Neural progenitor cell (in vitro differentiated cells): ENCODE measurements at places on chromosomes 11 and 22.

DNA sequence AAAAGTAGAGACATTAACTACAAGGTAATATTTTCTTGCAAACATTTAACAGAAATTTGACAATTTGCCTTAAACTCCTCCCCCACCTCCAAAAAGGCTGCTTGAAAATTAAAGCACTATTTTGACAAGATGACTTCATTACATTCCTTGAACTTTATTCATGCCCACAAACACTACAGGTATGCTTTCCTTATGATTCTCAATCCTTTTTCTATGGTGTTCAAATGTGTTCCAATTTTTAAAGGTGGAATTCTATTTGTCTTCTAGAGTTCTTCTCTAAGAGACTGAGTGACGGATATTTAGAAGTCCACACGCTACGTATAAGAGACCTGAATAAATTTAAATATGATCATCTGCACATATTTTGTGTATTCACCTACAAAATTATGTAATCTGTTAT is 69.4 kb downstream of the MRTFA start:
- no peak for DNase-seq

- no peak for DNase-seq
These were observed 152.3 kb upstream of the RAG2 start for GRCh38 chr11:36750349-36750748.

DNA sequence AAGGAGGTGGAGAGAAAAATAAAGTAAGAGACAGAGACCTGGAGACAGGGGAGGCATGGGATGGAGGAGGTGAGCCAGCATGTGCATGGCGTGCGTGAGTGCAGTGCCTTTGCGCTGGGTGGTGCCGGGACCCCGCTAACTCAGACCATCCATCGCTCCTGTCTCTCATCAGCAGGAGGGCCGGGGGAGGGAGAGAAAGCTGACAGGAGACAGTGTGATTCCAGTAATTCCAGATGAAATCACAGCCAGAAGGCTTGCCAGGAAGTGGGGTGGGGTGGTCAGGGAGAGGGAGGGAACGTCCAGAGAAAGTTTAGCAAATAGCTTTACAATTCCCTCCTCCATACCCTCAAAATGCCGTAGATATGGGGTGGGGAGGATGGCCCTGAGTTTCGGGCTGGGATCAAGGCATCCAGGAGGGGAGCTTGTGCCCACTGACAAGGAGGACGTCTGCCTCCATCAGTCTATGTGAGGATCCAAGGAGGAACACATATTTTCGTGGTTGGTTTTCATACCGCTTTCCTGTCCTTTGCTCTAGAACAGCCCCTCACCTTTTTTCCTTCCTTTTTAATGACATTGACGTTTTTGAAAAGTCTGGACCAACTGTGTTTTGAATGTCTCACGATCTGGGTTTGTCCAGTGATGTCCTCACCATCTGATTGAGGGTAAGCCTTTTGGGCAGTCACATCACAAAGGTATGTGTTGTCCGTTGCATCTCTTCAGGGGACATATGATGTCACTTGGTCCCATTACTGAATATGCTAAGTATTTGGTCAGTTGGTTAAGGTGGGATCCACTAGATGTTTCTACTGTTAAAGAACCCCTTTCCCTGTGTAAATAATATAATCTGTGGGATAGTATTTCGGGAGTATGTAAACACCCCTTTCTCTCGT is 567.3 kb downstream of the MIAT start:
- DNase-seq: no peak

- no peak for DNase-seq
These were observed 38.2 kb downstream of the BRD1 start for GRCh38 chr22:49789289-49790141.

DNA sequence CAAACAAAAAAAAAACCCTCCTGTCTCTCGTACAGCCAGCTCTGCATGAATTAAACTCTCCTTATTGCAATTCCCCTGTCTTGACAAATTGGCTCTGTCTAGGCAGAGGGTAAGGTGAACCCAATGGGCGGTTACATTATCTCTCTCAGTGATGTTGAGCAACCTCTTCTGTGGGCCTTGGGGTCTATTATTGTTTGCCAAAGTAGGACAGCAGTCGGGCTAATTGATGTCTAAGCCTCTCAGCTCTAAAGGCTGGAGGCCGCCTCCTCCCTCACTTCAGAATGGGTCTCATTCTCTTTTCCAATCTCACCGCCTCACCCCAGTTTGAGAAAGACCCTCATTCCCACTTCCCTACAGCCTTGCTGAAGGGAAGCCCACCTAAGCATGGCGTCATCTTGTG is 1.3 kb upstream of the SLC25A45 start:
- no peak for DNase-seq

DNA sequence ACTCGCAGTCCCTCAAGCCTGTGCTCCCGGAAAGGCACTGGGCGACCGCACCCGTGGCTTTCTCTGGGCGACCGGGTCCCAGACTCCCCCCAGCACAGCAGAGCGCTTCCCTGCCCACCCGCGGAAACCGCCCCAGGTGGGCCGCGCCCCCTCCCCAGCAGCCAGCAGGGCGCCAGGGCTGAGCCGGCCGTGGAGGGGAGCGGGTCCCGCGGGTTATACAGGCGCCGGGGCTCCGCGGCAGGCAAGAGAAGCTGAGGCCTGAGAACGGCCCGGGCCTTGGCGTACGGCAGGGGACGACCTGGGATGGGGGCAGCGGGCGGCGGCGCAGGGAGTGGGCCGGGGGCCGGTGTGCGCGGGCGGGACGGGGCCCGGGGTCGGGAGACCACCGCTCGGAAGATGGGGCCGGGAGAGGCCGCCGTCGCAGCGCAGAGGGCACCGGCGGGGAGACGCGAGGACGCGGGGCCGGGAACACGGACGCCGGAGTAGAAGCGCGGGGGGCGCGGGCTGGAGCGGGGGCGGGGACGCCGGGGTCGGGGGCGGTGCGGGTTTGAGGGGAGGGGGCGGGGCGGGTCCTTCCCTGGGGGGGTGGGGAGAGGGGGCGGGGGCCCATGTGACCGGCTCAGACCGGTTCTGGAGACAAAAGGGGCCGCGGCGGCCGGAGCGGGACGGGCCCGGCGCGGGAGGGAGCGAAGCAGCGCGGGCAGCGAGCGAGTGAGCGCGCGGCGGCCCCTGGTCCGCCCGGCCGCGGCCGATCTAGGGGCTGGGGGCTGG is at the start of gene MDK:
Gene MDK (plus strand): TSS at position 622 of the 771 bp plus-strand sequence. CDS start 389 bp downstream, outside the sequence.
- peak; percentile 91 for DNase-seq

GRCh38 chr11:19753451-19754106 is 40.9 kb downstream of the NAV2 start:
- no peak for DNase-seq

- no peak for DNase-seq
These were observed 22.9 kb upstream of the ASPHD2 start for GRCh38 chr22:26406118-26406517.

DNA sequence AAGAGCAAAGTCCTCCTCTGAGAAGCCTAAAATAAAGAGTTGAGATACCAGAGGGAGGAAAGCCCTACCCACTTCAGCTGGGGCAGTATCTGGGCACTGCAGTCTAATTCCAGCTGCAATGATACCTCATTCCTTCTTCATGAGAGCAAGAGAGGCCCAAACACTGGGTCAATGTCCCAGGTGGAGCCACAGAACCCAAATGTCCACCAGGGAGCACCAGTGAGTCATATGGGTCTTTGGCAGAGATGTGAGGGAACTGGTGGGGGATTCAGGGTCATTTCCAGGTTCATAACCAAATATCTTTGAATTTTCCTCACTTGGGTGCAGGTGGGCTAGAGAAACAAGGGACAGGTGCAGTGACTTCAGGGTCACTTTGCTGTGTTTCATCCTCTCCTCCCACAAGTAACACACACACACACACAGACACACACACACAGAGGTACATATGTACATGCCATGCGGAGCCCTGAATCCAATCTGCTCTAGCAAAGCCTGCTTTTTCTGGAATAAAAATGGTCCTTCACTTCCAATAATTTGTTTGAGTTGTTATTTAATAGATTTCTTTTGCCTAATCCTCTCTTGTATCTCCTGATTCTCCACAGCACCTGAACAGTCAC is 585.4 kb downstream of the SOX6 start:
- peak; percentile 61 for DNase-seq

GRCh38 chr11:44725757-44726282 is 942 bp upstream of the TSPAN18 start:
- DNase-seq: peak; percentile 23

DNA sequence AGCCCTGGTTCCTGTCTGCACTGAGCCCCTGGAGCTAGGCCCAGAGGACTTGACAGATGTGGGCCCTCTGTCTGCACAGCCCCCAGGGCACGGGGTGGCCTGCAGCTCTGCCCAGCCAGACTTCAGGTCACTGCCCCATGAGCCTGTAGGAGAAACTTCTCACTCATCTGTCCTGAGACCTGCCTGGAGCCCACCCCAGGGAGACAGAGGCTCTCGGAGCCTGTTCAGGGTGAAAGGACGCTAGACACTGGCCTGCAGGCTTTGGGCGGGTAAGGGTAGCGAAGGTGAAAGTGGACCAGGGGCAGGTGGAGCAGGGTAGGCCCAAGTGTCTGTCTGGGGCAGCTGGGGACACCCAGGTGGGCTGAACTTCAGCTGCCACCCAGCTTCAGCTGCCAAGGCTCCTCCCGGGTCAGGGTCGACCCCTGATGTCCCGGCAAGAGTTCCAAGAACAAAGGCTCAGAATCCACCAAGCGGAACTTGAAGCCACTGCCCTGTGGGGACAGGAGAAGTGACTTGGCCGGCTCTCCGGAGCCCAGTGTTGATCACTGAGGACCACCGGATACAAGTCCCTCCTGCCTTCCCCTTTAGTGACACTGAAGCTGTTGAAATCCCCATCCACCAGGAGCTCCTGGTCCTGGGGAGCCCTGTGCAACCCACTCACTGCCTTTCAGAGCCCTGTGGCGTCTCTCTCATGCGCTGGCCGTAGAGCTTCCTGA is 90.3 kb downstream of the KCNQ1 start:
- DNase-seq: no peak

DNA sequence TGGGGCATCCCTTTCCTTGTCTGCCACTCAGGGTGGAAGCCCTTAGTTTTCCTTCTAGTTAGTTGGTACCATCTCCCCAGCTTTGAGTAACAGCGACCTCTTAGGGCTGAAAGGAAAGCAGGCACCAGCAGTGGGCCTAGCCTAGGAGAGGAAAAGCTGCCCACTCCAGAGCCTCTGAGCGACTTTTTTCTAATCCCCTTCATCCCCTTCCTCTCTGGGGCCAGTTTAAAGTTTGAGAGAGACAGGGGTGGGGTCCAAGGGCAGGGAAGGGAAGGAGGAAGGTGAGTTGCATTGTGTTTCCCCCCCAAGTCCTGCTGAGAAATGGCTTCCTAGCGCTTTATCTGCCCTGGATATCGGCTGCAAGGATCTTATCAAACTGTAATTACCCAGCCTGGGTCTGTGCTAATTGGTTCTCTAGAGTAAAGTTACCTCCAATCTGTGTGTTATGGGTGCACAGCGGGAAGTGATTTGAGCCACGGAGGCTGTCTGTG is 573.9 kb upstream of the CADM1 start:
- peak; percentile 80 for DNase-seq

- DNase-seq: no peak
These were observed 14.3 kb upstream of the ABCC8 start for GRCh38 chr11:17490938-17491337.

DNA sequence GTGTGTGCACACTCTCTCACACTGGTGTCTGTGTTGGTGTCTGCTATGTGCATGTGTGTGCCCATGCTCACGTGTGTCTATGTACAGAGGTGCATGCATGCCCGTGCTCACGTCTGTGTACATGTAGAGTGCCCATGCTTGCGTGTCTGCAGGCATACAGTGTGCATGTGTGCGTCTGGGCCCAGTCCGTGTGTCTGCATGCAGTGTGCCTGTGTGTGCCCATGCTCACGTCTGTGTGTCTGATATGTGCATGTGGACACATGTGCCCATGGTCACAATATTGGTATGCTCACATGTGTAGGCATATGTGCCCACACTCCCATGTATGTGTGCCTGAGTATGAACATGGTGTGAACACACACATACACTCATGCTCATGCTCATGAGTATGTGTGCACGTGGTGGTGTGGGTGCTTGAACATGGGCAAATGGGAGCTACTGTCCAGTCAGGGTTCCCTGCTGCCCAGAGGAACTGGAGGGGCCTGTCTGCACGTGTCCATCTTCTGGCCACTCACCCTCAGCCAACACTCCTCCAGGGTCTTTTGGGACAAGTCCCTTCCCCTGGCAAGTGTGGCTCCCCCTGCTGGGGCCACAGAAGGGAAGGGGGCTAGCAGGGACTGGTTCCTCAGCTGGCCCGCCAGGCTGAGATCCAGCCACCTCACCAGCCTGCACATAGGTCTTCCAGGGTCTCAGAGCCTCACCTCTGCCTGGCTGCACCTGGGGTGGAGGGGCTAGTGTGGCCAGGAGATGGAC is 7.3 kb upstream of the TBX1 start:
- no peak for DNase-seq

- no peak for DNase-seq
These were observed 4.8 kb upstream of the NNMT start for GRCh38 chr11:114291381-114291780.

DNA sequence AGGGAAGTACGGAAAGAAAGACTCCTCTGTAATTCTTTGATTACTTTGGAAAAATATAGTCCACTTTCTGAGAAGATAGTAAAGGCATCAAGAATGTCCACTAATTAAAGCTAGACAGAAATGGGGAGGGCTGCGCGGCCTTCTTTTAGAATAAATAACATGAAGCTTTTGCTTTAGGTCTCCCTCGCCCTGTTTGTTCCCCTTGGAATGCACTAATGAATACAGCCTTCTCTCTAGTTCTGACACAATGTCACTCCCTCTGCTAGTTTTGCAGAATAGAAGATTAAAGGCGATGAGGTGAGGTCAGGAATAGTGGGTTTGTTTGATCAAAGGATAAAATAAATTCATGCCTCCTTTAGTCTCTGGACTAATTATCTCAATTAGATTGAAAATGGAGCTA is 543.9 kb downstream of the OPCML start:
- no peak for DNase-seq

DNA sequence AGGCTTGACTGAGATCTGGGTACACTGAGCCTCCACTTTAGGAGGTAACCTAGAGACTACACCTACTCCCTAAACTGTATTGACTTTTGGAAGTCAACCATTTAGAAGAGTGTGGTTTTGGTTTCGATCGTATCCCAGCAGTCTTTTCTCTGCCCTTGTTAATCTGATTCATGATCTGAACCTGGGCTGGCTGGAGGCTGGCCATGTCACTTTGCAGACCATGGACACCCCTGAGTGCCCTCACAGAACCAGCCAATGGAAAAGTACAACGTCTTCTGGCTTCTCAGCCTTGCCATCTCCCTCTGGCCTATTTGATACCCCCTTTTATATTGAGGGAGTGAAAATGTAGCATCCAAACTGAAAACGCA is 10.8 kb downstream of the EHF start:
- no peak for DNase-seq

DNA sequence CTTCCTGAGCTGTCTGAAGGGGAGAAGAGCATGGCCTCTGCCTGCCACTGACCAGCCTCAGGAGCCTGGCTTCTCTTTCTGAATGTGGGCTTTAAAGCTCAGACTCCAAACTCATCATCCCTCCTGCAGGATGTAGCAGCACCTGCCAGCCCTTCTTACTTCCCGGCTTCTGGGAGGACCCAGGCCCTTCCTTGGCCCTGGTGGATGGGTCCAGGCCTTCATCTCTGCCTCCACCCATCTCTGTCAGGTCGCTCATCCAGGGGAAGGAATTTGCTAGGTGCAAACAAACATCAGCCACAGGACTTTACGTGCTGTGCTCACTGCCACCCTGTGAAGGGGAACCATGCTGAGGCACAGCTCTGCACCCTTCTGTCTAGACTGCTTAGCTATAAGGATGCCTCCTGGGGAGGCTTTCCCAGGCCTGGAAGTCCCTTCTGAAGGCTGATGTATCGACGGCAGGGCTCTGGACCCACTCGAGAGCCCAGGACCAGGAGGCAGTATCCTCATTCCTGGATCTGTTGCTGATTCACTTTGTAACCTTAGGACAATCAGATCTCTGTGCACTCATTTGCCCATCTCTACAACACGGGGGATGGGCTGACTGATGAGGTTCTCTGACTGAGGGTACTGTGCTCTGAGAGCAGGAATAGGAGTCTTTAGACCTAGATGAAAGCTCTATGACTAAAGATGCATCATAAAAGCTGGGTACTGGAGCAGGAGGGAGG is 30.9 kb downstream of the USP35 start:
- no peak for DNase-seq
